Stimulated activated naive CD4-positive, alpha-beta T cell (primary cell): ENCODE measurements at places on chromosomes 2 and 18.

DNA sequence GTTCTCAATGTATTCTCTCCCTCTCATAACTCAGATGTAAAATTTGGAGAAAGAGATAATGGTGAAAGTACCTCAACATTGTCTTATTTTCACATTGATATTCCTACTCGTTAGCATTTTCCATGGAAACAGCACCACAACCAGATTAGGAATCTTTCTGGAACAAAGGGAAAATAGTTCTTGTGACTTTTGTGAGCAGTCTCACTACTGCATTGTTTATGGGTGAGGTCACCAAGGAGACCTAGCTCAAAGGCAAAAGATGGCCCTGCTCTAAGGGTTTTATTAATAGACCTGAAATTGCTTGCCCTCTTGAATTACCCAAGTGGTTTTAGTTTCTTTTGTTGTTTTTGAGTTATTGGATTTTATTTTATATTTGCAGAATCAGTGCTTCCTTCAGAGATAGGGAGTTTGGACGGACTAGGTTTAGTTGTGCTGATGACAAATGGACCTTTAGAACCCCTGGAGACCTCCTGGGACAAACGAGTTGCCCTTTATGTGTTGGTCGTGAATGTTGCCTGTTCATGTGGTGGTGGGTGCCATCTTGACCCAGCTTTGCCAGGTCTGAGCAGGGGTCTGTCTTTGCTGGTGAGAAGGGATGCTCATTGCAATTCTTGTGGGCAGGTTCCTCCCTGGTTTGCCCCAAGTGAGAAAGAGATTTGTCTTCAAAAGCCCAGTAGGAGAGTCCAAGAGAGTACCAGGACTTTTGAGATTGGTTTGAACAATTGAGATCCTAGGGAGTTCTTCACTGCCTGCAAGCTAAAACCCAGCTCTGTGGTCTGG, 58.1 kb downstream of the INPP4A start:
- DNase-seq, result no peak

GRCh38 chr18:79274823-79275222, 120.9 kb upstream of the NFATC1 start:
- no peak for DNase-seq

GRCh38 chr2:33069894-33070651, 123.3 kb downstream of the LTBP1 start:
- no peak for DNase-seq

- DNase-seq, result no peak
Measured at GRCh38 chr18:62832282-62832681, 116.9 kb downstream of the PHLPP1 start.

DNA sequence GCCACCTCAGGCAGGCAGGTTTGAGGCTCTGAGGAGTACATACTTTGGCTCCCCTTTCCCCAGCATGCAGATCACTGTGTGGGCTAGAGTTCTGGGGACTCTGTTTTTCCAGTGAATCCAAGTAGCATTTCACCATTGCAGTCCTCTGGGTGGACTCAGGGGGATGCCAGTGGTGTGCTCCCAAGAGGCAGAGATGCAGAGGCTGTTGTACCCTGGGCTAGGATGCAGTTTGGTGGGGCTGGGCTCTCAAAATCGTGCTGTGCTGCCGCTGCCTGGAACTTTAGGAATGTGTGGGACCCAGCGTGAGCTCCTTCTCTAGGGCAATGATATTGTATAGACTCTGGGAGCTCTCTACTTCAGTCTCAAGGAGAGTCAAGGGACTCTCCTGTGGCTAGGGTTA, 104.9 kb downstream of the MYO3B start:
- DNase-seq, result no peak

GRCh38 chr18:63137999-63138435, 181.6 kb downstream of the BCL2 start:
- peak; percentile 63 for DNase-seq

DNA sequence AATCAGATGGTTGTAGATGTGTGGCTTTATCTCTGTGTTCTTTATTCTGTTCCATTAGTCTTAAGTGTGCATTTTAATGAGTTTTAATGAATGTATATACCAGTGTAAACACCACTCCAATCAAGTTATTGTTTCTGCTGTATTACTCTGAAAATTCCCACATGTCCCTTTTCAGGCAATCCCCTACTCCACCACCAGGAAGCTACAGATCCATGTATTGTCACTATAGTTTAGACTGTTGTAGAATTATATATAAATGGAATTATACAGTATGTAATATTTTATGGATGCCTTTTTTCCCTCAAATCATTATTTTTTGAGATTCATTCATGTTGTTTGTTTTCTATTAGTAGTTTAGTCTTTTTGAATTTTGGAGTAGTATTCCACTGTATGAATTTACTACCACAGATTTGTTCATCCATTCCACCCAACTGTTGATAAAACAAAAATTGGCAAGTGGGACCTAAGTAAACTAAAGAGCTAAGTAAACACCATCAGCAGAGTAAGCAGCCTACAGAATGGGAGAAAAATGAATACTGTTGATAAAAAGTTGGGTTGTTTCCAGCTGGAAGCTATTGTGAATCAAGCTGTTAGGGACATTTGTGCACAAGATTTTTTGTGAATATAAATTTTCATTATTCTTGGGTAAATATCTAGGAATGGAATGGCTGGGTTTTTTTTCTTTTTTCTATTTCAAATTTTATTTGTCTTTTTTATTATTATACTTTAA, 262.0 kb downstream of the CAMKMT start:
- no peak for DNase-seq

DNA sequence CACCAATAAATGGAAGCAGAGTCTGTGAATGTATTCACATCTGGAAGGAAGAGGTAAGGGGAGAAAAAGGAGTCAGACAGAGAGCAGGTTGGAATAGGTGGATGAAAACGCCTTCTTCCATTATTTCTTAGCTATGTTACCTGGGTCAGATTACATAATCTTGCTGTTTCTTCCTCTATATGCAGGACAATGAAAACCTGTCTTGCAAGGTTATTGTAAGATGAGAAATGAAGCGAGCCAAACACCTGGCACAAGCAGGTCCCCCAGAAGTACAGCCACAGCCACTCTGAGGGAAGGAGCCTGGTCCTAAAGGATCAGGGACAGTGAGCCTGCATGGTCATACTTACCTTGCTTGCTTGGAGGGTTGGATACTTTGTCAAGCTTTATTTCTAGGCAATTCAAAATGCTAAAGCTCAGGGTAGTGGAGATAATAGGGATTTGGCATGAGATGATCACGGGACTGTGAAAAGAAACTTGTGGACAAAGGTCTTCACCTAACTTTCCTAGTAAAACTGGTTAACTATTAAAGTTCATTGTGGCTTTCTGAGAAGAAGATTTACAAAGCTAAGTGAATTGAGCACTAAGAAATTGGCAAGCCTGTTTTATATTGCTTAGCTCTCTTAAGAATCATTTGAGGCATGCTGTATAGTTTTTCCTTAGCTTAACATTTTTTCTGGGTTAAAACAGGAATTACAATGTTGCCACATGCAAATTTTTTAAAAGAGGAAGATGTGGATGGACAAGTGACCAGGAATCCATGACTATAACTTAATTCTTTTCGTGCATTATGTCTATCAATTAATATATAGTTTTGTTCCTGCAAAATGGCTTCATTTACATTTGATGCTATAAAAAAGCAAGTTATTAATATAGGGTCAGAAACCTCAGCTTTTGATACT, 15.7 kb upstream of the PLA2R1 start:
- DNase-seq, result no peak

DNA sequence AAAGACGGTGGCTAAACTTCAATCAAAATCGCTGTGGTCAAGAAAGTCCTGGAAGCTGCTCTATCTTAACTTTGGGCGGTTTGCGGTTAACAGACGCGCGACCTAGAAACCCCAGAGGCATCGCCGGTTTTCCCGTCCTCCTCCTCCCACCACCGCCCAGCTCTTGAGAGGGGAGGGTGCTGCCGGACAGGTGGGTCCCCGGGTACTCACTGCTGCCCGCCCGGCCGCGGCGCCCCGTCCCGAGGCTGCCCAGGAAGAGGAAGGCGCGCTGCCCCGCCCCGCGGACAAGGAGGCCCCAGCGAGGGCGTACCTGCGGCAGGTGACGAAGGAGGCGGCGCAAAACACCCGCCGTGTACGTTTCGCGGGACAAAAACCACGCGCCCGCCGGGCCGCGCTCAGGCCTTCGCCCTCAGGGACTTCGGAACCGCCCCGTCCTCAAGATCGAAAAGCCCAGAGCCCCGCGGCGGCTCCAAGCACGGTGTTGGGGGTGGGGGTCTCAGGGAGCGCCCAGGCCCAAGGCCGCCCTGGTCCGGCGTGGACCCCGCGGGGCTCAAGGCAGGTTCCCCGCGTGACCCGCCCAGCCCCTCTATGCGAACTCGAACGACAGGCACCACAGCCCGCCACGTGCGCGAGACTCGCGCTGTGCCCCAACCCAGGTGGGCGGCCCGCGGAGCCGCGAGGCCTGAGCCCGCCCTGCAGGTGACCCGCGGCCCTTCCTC, at the start of gene SH3YL1:
Gene SH3YL1 (minus strand): TSS at position 259 of the 719 bp plus-strand sequence. CDS start 48 bp downstream, at position 211.
- DNase-seq, result peak; percentile 47

DNA sequence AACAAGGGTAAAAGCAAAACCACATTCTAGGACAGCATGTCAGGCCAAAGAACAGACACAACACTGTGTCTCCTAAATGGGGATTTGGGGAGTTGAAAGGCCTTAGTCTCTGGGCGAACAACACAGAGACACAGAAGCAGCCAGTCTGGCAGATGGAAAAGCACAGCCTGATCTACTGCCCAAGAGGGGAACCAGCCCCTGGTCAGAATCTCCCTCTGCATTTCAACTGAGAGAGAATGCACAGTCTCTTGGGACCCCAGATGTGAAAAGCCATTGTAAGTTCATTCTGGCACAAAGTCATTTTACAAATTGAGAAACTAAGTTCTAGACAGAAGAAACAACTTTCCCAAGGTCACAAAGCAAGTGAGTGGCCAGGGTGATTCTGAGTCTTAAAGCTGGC, 331.7 kb downstream of the TNS1 start:
- no peak for DNase-seq

GRCh38 chr2:227188292-227188691, 23.9 kb downstream of the COL4A3 start:
- no peak for DNase-seq

GRCh38 chr2:160942476-160943142, 217.6 kb upstream of the TANK start:
- DNase-seq, result no peak

GRCh38 chr2:122340246-122340645, 584.8 kb downstream of the TSN start:
- DNase-seq, result no peak

GRCh38 chr2:239721991-239722759, 303.0 kb downstream of the NDUFA10 start:
- DNase-seq, result no peak

DNA sequence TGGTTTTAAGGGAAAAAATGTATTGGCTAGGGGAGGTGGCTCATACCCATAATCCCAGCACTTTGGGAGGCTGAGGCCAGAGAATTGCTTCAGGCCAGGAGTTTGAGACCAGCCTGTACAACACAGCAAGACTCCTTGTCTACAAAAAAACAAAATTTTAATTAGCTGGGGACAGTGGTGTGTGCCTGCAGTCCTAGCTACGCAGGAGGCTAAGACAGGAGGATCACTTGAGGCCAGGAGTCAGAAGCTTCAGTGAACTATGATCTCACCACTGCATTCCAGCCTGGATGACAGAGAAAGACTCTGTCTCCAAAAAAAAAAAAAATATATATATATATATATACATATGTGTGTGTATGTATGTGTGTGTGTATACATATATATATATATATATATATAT, 18.5 kb downstream of the CCDC88A start:
- no peak for DNase-seq

GRCh38 chr2:1798115-1798784, 53.9 kb upstream of the PXDN start:
- no peak for DNase-seq

GRCh38 chr2:61537277-61537949, 743 bp downstream of the XPO1 start:
- DNase-seq, result peak; percentile 43

DNA sequence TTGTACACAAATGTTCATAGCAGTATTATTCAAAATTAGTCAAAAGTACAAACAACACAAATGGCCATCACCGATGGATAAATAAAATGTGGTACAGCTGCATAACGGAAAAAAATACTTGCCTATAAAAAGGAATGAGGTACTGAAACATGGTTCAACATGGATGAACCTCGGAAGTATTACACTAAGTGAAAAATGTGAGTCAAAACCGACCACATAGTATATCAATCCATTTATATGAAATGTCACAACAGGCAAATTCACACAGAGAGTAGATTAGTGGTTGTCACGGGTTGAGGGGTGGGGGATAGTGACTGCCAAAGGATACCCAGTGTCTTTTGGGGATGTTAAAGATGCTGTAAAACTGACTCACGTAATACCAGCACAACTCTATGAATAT, 3.5 kb downstream of the SS18 start:
- DNase-seq, result no peak

- DNase-seq, result no peak
Measured at GRCh38 chr2:241103176-241103595, 1.1 kb upstream of the MTERF4 start.

DNA sequence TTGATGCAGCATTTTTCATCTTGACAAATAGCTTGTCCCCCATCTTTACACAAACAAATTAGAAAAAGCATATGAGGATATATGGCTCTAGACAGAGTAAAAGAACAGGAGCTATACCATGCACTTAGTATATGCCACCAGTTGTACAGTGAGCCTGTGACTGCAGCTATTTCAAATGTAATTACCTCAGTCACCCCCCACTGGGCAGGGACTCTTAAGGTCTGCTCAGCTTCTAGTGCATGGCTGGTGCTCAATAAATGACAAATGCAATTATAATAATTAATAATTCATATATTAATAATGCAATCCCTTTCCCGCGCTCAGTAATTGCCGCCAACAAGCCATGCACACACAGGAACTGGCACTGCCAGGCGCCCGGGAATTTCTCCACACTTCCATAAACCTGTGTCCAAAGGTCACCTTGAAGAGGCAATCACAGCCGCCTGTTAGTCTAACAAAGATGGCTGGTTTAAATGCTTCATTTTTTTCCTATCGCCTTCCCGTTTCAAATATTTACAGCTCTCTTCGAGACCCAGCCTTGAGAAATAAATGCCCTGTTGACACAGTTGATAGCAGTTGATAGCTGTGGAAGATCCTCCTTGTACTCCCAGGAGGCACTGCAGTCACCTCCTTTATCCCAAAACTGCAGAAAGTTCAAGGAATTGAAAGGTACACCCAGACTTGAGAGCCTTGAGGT, 156.6 kb downstream of the INO80D start:
- no peak for DNase-seq

DNA sequence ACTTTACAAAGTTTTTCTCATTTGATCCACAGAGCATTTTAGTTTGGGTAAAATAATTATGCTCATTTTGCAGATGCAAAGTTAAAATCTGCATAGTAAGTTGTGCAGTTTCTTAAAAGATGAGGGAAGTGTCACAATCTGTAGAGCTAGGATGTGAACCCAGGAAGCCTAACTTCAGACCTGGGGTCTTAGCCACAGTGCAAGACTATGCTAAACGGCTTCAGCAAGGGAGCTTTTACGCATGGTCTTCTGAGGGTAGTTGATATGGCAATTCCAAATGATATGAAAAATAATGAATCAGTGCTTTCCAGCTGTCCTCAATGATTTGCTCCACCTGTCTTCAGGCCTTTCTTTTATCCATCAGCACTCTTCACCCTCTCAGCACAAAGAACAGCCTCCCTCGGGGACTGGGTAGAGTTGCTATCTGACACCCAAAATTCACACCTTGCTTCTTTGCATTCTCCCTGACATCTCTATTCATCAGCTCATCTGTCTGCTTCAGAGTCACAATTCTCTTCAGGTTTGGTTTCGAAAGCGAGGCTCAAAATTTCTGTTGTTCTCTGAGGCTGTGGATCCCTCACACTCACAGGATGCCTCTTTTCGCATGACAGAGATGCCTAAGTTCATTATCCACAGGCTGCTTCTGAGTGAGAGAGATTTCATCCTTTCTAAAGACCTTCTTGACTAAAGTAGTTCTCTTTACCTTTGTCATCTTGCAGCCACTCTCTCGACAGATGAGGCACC, 302.5 kb downstream of the NRXN1 start:
- DNase-seq, result no peak
